ENCODE measurements at places on chromosomes 2 and 18. TPM values are rescaled to one million over a fixed set of nuclear protein-coding genes. Genes with fewer than 3 reads are reported as not detected.

Gene TTN
- 1.5 TPM for polyA plus RNA-seq

Gene HOXD13
- polyA plus RNA-seq = not detected

Gene ANKRD30BL
- not detected for polyA plus RNA-seq

Gene ATP8B1
- polyA plus RNA-seq = 28.4 TPM

Gene DUSP28
- 1.8 TPM for polyA plus RNA-seq

Gene SCRN3
- polyA plus RNA-seq = 24.2 TPM

Gene SATB2
- 1.8 TPM for polyA plus RNA-seq

Gene PKDCC
- 273 TPM for polyA plus RNA-seq

Gene SERPINB2
- polyA plus RNA-seq = 0.81 TPM

Gene ARHGAP25
- polyA plus RNA-seq = 2.6 TPM

Gene PARD6G
- 0.45 TPM for polyA plus RNA-seq

Gene RAB11FIP5
- polyA plus RNA-seq = 5.1 TPM

Gene ALLC
- not detected for polyA plus RNA-seq

Gene C2orf80
- polyA plus RNA-seq = 0.46 TPM

Gene GYPC
- polyA plus RNA-seq = 14.5 TPM
